ENCODE measurements at places on chromosomes 4 and X.

DNA sequence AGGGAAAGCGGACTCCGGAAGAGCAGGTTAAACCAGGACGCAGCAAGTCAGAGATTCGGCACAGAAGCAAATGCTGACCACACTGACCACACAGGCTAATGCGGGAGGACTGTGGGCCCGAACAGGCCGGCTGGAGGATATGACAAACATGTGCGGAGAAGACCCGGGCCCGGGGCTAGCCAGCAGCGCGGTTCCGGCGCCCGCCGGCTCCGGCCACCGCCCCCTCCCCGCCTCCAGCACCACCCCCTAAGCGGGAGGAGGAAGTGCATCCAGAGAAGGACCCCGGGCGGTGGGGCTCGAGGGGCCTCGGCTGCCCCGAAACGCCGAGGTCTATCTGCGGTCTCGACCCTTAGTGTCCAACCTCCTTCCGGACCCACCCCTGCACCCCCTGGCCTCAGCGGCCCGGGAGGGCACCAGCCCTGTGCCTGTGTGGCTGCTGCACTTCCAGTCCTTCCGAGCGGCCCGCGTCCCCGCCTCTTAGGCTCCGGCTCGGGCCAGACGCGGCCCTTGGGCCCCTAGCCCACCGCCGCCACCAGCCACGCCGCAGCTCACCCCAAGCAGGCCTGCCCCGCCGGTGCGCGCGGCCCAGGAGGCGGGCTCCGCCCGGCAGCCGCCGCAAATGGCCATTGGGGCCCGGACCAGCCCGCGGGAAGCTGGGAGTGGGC, 2.1 kb downstream of the ELOVL6 start:
- DNase-seq, result peak; percentile 78

DNA sequence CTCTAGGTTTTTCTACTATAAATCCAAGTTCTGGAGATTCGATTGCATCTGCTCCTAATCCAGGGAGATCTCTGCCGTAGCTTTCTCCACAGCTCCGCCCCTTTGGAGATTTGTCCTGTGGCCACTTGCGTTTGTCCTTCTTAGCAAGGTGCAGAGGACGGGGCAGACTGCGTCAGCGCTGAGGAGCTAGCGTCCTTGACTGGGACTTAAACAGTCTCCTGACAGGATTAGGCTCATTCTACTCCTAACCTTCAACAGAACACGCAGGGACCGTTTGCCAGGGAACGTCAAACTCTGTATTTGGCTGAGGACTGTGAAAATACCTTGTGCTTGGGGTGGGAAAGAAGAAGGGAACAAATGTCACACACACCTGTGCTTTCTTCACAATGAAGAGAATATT, 38.6 kb downstream of the SORBS2 start:
- no peak for DNase-seq

GRCh38 chrX:6666624-6667023, 131.7 kb upstream of the VCX3A start:
- DNase-seq, result no peak

GRCh38 chrX:123818243-123818642, 41.6 kb upstream of the XIAP start:
- no peak for DNase-seq

- DNase-seq, result no peak
These were observed 20.5 kb downstream of the TMEM187 start for GRCh38 chrX:153993079-153993478.

DNA sequence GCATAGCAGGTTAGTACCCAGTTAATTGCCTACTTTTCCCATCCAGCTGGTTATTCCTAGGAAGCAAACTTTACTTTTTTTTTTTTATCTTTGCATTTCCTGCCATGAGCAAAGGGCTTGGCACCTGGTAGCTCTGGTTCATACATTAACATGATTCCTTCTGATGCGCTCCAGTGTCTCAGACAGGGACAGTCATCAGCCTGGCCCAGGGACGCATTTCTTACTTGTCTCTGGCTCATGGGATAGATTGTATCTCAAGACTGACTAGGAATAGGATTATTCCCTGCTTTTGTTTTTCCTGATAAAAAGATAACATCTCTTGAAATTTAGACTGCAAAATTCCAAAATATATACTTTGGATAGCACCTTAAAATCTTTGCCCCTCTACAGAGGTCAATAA, 571.5 kb upstream of the TENM3 start:
- no peak for DNase-seq

GRCh38 chr4:3335385-3335784, 42.6 kb downstream of the RGS12 start:
- no peak for DNase-seq

DNA sequence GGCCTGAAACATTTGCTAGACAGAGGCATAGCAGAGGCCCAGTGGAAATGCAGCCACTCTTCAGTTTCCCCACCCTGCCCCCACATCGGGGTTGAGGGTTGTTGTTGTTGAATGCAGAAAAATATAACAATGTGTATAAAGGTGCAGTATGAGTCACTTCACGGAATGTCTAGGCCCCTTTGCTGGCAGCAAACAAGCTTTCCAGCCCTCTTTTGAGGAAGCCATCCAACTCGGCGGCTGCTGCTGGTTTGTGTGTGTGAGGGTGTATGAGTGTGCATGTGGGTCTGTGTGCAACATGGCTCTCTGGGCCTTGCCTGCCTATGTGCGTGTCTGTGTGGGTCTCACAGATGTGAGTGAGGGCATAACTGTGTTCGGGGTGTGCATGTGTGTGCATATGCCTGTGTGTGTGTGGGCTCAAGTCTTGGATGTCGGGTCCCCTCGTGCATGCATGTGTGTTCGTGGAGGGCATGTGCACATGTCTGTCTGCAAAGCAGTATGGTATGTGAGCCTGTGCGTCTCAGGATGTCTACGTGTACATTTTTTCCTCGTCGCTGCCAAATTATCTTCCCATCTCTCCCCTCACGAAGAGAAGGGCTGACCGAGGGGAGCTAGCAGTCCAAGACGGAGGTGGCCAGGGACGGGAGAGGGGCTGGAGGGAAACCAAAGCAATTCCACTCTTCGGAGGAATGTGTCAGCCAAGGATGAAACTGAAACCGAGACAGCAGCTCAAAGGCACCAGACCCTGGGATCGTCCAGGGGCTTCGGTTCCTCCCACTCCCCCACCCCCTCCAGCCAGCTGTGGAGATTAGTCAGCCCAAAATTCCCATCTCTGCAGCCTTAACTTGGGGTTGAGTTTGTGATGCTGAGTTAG, 8.4 kb upstream of the ELF4 start:
- no peak for DNase-seq

DNA sequence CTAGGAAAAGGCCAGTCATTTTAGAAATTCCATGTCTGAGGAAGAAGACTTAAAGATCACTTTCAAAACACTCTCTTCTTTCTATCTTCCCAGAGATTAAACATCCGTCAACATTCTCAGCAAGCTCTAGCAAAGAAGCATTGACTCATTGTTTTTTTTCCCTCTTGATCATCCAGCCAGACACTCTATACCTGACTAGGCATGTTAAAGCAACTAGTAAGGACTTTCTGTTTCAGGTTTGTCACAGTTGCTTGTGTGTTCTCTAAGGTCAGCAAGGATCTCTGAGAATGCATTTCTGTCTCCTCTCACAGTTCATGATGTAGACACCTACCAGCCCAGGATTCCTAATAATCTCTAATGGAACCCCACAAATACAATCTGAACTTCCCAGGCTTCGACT, 112.2 kb downstream of the IL13RA2 start:
- DNase-seq, result no peak

DNA sequence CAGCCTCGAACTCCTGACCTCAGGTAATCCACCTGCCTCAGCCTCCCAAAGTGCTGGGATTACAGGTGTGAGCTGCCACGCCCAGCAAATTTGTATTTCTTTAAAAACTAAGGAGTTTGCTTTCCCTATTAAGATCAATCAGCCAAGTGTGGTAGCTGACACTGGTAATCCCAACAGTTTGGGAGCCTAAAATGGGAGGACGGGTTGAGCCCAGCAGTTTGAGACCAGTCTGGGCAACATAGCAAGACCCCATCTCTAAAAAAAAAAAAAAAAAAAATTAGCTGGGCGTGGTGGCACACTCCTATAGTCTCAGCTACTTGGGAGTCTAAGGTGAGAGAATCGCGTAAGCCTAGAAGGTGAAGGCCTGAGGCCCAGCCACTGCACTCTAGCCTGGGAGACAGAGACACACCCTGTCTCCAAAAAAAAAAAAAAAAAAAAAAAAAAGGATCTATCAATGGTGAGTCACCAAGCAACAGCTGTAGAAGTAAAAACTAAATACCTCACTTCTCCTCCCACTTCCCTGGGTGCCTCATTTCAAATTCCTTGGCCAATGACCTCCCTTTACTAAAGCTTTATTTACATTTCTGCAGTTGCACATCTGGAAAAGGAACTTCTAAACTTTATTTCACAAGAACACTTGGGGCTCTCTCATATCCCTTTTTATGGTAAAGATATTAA, 54.5 kb downstream of the LDB2 start:
- no peak for DNase-seq

GRCh38 chr4:159108124-159108523, 5.2 kb downstream of the RAPGEF2 start:
- DNase-seq, result no peak

GRCh38 chrX:18002791-18003190, 141.7 kb upstream of the RAI2 start:
- DNase-seq, result no peak

- no peak for DNase-seq
These were observed 24.8 kb downstream of the ELF2 start for GRCh38 chr4:139152249-139152648.

DNA sequence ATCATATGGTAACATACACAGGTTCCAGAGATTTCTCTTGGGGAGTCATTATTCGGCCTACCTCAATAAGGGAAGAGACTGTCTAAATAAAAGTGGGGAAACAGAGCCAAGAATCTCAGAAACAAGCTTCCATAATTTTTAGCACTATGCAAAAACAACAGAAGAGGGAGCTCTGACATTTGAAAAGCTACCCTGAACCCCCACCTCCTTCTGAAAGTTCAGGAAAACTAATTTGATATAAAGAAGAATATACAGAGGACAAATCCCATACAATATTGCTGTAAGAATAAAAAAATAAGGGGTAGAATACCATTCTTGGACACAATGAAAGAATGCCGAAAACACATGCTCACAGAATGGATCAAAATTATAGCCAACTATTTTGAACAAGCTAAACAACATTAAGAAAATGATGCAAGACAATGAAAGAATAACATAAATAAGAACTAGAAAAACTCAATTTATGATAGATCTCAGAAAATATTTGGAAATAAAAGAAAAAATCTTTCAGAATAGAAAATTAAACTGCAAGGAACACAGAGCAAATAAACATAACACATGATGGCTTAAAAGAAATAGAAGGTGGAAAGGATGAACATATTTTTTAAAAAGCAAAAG, 14.4 kb upstream of the ZNF41 start:
- no peak for DNase-seq

DNA sequence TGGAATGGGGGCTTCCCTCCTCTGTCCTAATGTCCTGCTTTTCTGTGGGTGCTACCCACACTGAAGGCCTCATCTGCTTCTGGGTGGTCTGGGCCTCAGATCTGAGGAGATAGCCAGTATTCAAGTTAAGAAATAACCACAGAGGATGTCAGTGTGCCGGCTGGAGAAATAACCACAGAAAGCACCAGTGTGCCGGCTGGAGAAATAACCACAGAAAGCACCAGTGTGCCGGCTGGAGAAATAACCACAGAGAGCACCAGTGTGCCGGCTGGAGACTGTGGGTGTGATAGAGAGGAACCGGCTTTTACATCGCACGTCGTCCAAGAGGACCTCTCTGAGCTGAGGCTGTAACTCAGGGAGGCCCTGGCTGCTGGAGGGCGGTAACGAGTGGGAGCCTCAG, 65.7 kb upstream of the PSAPL1 start:
- DNase-seq, result no peak

- no peak for DNase-seq
These were observed 89.5 kb downstream of the EVC start for GRCh38 chr4:5800496-5800895.

DNA sequence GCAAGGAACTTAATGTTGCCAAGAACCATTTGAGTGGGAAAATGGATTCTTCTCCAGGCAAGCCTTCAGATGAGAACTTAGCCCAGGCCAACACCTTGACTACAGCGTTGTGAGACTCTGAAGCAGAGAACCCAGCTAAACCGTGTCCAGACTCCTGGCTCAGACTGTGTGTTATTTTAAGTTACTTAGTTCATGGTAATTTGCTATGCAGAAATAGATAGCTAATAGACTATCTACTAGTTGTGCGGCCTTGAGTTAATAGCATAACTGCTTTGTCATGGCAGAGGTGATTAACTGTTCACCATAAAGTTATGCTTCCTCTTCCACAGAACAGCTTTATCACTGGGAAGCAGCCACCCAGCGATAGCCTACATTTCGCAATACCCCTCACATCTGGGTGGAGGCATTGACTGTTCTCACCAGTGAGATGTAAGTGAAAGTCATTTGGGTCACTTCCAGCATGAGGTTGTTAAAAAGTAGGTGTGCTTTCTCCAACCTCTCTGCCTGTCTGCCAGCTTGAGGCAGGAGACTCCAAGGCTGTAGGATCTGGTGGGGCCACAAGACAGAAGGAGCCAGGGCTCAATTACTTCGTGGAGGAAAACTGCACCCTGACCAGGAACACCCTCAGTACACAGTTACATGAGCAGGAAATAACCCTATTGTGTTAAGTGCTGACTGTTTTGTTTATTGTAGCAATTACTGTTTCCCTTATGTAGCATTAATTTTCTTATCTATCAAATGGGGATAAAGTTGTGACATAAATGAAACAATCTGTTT, 94.2 kb downstream of the GPAT3 start:
- peak; percentile 99 for DNase-seq

- no peak for DNase-seq
These were observed 1.8 kb downstream of the FGF5 start for GRCh38 chr4:80268081-80268823.

- DNase-seq, result peak; percentile 76
These were observed 22.4 kb upstream of the CLTRN start for GRCh38 chrX:15686818-15687685.

DNA sequence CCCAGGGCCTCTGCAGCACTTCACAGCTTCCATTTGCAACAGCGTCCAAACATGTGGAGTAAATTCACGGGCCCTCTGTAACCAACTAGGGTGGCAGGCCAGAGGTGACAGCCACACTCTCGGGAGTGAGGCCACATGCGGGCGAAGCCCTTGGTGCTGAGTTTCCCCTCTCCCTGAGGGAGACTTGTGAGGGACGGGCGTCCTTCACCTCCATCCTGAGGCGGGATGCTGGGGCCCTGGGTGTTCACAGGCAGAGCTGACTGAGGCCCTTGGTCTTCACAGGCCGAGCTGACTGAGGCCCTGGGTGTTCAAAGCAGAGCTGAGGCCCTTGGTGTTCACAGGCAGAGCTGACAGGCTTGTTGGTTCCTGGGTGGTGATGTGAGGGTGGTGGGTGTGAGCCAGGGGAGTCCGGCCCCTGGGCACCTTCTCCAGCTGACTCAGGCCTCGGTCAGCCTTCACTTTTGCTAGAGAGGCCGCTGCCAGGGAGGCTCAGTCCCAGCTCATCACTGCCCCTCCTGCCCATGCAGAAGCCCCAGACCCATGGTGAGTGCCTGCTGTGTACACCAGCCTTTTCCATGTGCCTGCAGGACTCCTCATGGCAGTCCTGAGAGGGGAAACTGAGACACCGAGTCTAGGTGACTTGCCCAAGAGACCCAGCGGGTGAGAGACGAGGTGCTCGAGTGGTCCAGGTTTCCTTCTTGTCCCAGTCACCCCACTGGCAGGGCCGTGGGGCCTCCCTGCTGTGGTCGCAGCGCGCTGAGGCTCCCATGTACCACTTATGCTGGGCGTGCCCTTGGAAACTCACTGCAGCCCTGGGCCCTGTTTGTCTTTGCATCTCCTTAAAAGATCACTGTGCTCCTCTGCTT, 8.5 kb downstream of the WFS1 start:
- no peak for DNase-seq

GRCh38 chrX:39972340-39972739, 125.4 kb downstream of the BCOR start:
- DNase-seq, result no peak
